Thoracic aorta endothelial cell (primary cell): ENCODE measurements at places on chromosomes 7 and 10. TPM values are rescaled to one million over a fixed set of nuclear protein-coding genes. Genes with fewer than 3 reads are reported as not detected.

Gene SMO
- total RNA-seq, result 3.1 and 6.7 TPM in 2 replicates

Gene RNF32
- total RNA-seq, result 0.13 and 0.29 TPM in 2 replicates

Gene C10orf71
- not detected in 2 replicates for total RNA-seq

Gene ANKRD61
- 0.22 TPM in 1 of 2 replicates, not detected in the other for total RNA-seq

Gene SPDYE9
- total RNA-seq, result not detected in 2 replicates

Gene FAM25A
- total RNA-seq, result not detected in 2 replicates

Gene DDX56
- 60.5 and 60.6 TPM in 2 replicates for total RNA-seq

Gene DNAJC12
- total RNA-seq, result 0.14 and 0.53 TPM in 2 replicates

Gene RBP3
- total RNA-seq, result not detected in 2 replicates

Gene CCL24
- total RNA-seq, result 0.53 TPM in 1 of 2 replicates, not detected in the other

Gene ADAM12
- total RNA-seq, result 0.14 and 0.53 TPM in 2 replicates

Gene GSTO2
- total RNA-seq, result 0.53 and 0.65 TPM in 2 replicates

Gene CYP26A1
- total RNA-seq, result 0.40 and 0.72 TPM in 2 replicates

Gene KLF14
- not detected in 2 replicates for total RNA-seq

Gene TRPV6
- total RNA-seq, result not detected in 2 replicates

Gene ITGB8
- total RNA-seq, result 5.5 and 8.9 TPM in 2 replicates

Gene GIMAP2
- total RNA-seq, result 39.8 and 44.8 TPM in 2 replicates

Gene ABCC2
- total RNA-seq, result 1.1 and 1.4 TPM in 2 replicates

Gene SPDYE6
- not detected in 2 replicates for total RNA-seq

Gene DRGX
- not detected in 2 replicates for total RNA-seq

Gene NDUFA5
- total RNA-seq, result 50.1 and 57.7 TPM in 2 replicates

Gene EPHB6
- total RNA-seq, result 0.66 and 2.2 TPM in 2 replicates

Gene SEMA3E
- total RNA-seq, result under 0.01 and 0.29 TPM in 2 replicates

Gene TDRD1
- total RNA-seq, result 0.07 TPM in 1 of 2 replicates, not detected in the other

Gene SLC13A4
- total RNA-seq, result not detected in 2 replicates

Gene SLC13A1
- total RNA-seq, result not detected in 2 replicates

Gene SUV39H2
- 36.7 and 40.5 TPM in 2 replicates for total RNA-seq

Gene VIPR2
- total RNA-seq, result not detected in 2 replicates

Gene COBL
- total RNA-seq, result not detected in 2 replicates

Gene AKR1C4
- not detected in 2 replicates for total RNA-seq

Gene RNLS
- total RNA-seq, result 3.2 and 5.7 TPM in 2 replicates

Gene FAM25G
- total RNA-seq, result not detected in 2 replicates

Gene STK17A
- total RNA-seq, result 106 and 128 TPM in 2 replicates

Gene MMRN2
- total RNA-seq, result 200 and 261 TPM in 2 replicates

Gene SAP25
- 0.53 TPM in 1 of 2 replicates, not detected in the other for total RNA-seq

Gene MRLN
- not detected in 2 replicates for total RNA-seq

Gene NPFFR1
- total RNA-seq, result not detected in 2 replicates

Gene PALD1
- total RNA-seq, result 38.7 and 54.8 TPM in 2 replicates

Gene CUZD1
- total RNA-seq, result 2.1 TPM in 2 replicates

Gene C10orf62
- total RNA-seq, result 0.29 TPM in 1 of 2 replicates, not detected in the other

Gene MPLKIP
- 21.0 and 38.3 TPM in 2 replicates for total RNA-seq

Gene CAPZA2
- 420 and 509 TPM in 2 replicates for total RNA-seq

Gene MYL10
- total RNA-seq, result not detected in 2 replicates

Gene ARHGAP12
- total RNA-seq, result 32.1 and 36.7 TPM in 2 replicates

Gene ST8SIA6
- 0.29 and 2.3 TPM in 2 replicates for total RNA-seq

Gene TMEM176B
- not detected in 2 replicates for total RNA-seq

Gene MYO1G
- 0.07 and 0.27 TPM in 2 replicates for total RNA-seq

Gene PLCE1
- total RNA-seq, result under 0.01 and 0.07 TPM in 2 replicates

Gene SNCG
- total RNA-seq, result 21.4 and 36.2 TPM in 2 replicates
